ENCODE measurements at places on chromosomes 6 and 20.

DNA sequence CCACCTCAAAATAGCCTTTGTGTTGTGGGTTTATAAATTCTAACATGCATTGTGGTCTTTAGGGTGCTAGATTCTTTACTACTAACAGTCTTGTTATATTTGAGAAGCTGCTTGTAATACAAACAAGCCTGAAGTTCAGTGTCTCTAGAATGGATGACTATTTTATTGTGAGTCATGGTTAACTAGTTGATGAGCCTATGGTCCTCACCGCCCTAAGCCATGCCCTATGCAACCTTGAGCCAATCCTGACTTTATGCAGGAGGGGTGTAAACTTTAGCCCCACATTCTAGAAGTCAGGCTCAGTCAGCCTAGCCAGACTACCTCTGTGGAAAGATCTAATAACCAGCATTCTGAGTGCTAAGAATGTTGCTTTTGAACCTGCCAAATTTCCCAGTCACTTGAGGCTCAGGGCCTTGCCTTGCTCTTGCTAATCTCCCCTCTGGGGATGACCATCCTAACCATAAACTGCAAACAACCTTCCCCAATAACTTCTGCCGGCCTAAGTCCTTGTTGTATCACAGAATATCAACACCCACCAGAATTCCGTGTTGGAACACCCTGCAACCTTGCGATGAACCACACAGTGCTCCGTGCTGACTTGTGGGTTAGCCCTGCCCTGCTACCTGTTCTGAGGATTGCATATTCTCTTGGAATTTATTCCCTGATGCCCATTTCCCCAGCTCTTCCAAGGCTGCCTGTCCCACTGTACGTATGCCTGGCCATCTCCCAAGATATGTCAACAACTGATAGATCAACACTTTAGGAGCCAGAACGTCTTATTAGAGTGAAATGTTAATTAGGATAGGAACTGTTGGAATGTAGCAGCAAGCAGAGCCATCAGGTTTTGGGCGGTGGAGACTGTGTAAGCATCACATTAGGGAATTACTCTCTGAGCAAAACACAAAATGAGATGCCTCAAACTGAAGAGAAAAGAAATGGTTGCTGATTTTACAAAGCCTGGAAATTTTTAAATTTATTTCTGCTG is 71.7 kb upstream of the CEP85L start:
- no peak for DNase-seq

- no peak for DNase-seq
These were observed 15.7 kb downstream of the NFYA start for GRCh38 chr6:41088451-41088850.

DNA sequence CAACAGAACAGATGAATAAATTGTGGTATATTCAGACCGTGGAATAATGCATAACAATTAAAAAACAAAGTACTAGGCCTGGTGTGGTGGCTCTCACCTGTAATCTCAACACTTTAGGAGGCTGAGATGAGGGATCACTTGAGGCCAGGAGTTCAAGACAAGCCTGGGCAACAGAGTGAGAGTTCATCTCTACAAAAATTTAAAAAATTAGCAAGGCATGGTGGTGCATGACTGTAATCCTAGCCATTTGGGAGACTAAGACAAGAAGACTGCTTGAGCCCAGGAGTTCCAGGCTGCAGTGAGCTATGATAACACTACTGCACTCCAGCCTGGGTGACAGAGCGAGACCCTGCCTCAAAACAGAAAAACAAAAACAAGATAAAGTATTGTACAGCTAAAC is 16.1 kb upstream of the ASF1A start:
- no peak for DNase-seq

DNA sequence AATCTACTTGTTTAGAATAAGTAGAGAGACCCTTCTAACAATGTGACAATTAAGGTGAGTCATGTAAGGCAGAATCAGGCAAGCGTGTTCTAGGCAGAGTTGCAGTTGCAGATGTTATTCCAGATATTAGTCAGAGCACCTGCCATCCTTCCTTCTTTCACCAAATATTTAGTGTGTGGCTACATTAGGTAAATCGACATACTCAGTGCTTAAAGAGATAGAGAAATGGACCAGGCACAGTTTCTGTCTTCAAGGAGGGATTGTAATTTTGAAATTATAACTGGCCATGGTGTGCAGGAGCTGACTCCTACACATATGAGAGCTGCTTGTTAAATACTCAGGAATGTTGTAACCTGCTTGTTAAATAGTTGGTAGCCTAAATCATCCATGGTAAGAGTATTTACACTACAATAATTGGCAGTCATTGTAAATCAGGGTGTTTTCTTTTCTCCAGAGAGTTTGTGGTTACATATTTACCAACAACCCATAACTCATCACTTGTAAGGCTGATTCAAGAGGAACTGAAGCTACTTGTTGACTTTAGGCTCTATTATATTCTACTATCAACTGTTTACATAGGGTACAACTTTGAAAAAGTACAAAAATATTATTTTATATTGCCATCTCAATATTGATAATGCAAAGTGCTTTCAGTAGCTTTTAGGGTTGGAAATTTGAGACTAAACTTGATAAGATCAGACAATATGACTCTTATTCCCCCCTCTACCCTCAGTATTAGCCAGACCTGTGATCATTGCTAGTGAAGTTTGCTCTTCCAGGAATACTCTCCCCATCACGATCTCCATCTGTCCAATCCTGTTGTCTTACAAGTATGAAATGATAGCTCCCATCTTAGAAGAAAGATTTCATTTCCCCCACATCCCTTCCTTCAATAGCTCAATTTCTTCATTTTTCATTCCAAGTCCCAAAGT is 607.1 kb downstream of the COL12A1 start:
- DNase-seq: no peak

DNA sequence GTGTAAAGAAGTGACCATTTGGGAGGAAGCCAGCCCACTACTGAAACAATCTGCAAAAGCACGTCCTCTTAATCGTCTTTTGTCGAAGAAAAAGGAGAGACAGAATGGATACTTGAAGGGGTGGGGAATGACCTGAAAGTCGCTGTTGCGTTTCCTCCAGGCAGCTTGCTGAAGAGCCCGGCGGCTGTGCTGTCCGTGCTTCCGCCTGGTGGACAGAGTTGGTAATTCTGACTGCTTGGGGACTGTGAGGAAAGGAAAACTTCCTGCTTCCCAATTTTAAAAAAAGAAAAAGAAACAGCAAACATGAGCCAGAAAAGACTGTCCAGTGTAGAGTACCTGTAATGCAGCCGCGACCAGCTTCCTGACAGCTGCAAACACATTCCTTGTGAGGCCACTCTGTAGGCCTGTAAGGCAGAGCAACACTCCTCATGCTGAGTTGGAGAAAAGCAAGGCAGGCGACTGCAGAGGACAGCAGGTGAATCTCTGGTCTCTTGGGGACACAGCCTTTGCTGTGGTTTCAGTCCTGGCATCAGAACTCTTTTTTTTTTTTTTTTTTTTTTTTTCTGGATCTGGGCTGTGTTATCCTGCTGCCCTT is 251.1 kb upstream of the TBX18 start:
- peak; percentile 61 for DNase-seq

GRCh38 chr6:16527691-16528090 is 233.6 kb downstream of the ATXN1 start:
- no peak for DNase-seq

DNA sequence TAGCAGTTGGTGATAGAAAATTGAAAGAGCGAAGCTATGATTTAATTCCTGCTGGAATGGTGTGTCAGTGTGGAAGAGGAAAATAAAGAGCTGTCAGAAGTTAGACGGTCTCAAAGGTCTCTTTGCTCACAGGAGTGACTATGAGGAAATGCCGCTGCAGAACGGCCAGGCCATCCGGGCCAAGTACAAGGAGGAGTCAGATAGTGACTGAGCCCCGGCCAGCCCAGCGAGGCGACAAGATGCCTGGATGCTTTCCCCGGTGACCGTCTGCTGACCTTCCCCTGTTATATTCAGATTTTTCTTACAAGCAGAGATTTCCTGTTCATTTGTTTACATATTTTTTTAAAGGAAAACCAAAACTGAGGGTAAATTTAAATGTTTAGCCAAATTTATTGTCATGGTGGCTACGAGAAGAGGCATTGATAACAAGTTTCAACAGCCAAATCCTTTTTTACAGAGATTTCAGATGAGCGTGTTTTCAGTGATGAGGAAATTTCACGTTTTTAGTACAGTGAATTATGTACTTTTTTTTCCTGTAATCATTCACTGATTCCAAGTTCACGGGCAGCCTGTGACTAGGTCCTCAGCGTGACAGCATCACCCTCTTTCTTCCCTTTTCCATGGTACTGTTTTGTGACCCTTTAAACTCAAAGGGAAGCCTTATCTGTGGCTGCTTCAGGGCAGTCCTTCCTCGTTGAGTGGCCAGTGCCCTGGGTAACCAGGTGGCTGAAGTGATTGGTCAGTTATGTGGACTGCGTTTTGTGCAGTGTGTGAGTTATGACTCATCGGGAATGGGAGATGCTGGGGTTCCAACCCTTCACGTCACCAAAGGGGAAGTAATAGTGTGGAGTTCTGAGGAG is 12.6 kb downstream of the DYNLT1 start:
- DNase-seq: no peak

DNA sequence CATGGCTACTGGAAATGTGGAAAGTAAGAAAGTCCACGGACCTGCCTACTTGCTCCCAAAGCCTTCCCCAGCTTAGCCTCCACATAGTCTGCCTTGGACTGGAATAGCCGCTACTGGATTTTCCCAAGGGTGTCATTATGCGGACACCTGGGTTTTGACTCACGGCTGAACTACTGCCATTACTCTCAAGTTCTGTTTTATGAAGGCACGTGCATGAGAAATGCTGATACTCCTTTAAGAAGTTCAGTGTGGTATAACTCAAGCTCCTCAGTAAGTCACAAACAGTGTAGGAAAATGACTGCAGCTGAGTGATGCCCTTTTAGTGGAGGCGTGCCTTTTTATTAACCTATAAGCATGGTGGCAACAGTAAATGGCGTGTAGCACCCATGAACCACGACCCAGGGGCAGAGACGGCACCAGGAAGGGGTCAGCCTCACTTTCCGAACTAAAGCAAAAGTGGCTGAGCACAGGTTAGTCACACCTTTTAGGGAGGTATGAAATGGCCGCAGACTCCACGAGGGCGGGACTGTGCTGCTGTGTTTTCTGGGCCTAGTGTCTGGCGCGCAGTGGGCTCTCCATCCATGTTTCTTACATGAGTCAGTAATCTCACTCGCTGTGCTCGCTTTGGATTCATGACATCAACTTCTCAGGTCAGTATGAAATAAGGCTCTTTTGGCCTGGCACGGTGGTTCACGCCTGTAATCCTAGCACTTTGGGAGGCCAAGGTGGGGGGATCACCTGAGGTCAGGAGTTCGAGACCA is 23.9 kb downstream of the PSMG4 start:
- DNase-seq: no peak

DNA sequence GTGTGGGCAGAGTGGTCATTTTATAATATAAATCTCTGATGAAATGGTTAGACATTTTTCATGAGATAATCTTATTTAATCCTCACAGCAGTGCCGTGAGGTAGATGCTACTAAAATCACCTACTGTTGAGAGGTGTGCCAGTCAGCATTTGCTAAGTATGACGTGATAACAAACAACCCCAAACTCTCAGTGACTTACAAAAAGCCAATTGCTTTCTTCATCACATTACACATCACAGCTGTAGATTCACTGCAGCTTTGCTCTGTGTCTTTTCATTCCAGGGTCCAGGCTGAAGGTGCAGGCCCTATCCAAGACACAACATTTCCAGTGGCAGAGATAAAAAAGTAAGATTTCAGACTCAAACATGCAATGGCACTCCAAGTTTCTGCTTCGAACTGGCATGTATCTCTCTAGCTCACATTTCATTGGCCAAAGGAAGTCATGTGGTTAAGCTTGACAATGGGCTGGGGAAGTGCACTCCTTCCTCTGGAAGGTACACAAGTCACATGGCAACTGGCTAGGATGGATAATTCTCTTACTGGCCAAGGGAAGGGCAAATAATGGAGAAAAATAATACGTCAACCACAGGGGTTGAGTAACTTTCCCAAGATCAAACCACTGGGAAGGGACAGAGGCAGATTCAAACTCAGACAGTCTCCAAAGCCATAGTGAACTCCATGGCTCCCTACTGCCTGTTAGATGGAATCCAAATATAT is 69.5 kb upstream of the EPB41L1 start:
- no peak for DNase-seq

GRCh38 chr6:21802175-21802822 is 208.7 kb downstream of the SOX4 start:
- DNase-seq: no peak

DNA sequence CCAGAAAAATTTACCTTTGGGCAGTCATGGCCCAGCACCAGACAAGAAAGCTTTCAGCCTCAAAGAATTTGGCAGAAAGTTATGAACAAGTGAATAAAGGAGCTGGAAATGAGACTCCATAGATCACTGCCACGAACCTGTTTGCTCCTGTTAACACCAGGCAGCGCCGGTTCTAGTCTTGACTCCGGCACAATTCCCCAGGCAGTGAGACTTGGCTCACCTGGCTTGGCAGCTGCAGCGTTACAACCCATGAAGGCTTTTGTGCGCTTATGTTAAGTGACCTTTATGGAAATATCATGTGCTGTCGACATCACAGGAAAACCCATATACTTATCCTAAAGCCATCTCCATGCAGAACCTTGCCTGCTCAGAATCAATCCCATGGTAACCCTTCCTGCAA is 22.2 kb upstream of the FOXC1 start:
- DNase-seq: no peak

GRCh38 chr6:32117461-32117860 is 8.3 kb upstream of the TNXB start:
- no peak for DNase-seq

- DNase-seq: no peak
These were observed 59.0 kb upstream of the QKI start for GRCh38 chr6:163355426-163355991.

DNA sequence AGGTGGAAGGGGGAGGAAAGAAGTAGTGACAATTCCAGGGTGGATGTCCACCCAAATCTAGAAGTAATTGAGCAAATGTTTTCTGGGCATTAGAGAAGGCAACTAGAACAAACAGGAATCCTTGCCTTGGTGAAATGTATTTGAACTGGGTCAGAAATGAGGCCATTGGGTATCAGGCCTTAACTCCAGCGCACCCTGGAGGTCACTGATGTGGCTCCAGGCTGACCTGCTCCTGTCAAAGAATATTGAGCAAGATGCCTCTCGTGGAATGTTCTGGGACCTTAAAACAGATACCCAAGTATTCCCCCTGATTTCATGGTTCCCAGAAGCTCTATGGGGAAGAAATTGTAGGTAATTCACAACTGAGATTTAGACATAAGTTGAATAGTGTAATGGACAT is 6.9 kb downstream of the HLA-DPB1 start:
- DNase-seq: no peak

DNA sequence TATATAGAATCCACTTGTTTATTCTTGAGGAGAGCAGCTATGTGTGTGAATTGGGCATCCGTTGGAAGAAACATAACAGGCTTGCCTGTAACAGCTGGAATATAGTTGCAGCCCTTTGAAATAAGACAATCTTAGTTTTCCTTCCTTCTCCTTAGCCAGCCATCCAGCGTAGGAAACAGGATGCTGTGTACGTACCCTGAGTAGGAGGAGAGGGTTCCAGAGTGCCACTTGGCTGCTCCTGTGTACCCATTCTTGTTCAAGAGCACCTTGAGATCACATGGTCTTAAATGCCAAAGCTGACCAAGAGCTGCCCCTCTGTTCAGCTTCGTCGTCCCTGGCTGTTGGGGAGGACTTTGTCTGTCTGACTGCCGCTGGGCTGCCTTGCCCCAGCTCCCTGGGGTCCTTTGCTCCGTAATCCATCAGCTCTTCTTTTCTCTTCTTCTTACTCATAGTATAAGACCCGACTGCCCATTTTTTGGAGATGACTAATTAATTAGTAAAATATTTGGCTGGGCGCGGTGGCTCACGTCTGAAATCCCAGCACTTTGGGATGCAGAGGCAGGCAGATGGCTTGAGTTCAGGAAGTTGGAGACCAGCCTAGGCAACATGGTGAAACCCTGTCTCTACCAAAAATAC is 49.0 kb downstream of the RREB1 start:
- DNase-seq: no peak
